ENCODE measurements at places on chromosomes 16 and 17. TPM values are rescaled to one million over a fixed set of nuclear protein-coding genes. Genes with fewer than 3 reads are reported as not detected.

The ANKS4B gene
- 0.09 TPM for total RNA-seq

The SLC2A4 gene
- 0.24 TPM for total RNA-seq

The C16orf78 gene
- not detected for total RNA-seq

The TBC1D26 gene
- total RNA-seq, result not detected

Measured in A549 treated with RU486 at 1 μM for 4 hours (cell line).